ENCODE measurements at places on chromosomes 1 and 21.

- no peak for DNase-seq
Measured at GRCh38 chr21:15031790-15032357, 32.9 kb downstream of the NRIP1 start.

- no peak for DNase-seq
Measured at GRCh38 chr1:53766194-53766742, 27.3 kb upstream of the GLIS1 start.

GRCh38 chr1:1205769-1206375 is 520 bp downstream of the TNFRSF18 start:
- no peak for DNase-seq

GRCh38 chr1:76644139-76644538 is 223.1 kb upstream of the ST6GALNAC5 start:
- no peak for DNase-seq

DNA sequence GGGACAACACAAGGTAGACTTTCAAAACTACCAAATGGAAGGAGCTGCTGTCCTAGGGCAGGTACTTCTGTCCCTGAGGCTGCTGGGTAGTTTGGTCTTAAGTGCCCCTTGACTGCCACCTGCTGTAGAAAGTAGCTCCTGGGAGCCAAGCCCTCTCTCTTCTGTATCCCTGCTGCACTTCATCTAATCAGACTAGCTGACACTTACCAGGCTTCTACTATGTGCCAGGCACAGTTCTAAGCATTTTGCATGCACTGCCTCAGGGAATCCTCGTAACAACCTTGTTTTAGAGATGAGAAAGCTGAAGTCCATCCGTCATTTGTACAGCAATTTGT is 15.9 kb upstream of the SRSF4 start:
- DNase-seq, result no peak

DNA sequence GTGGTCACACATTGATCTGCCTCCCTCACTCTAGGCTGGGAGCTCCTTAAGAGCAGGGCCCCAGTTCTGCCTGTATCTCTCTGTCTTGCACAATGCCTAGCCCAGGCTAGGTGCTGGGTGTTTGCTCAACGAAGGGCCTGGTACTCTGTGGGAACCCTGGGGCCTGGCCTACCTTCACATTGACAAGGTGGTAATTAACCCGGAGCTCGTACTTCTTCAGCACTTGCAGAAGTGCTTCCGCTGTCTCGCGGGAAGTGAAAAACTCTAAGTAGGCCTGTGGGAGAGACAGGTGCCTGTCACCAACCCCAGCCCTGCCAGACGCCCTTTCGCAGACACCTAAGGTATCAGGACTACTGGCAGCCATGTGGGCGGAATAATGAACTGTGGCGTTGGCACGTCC is 13.7 kb downstream of the MTHFR start:
- no peak for DNase-seq

- no peak for DNase-seq
Measured at GRCh38 chr21:45486443-45487160, 55.6 kb downstream of the SLC19A1 start.

DNA sequence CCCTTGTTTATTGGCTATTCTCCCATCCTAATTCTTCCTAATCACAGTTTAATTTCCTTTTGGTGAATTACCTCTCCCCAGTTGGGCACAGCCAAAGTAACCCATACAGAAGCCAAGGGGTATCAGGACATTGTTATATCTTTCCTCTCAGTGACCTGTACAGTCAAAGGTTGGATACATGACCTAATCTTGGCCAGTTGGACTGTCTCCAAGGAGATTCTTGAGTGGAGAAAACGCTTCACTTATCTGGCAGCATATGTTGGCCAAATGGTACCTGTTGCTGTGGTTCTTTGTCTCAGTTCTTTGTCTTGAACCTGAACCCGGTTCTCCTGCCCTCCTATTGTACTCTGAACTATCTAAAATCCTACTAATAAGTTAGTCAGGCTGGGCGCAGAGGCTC is 15.3 kb upstream of the TBCE start:
- no peak for DNase-seq

- no peak for DNase-seq
Measured at GRCh38 chr1:82073659-82074058, 272.9 kb downstream of the ADGRL2 start.

DNA sequence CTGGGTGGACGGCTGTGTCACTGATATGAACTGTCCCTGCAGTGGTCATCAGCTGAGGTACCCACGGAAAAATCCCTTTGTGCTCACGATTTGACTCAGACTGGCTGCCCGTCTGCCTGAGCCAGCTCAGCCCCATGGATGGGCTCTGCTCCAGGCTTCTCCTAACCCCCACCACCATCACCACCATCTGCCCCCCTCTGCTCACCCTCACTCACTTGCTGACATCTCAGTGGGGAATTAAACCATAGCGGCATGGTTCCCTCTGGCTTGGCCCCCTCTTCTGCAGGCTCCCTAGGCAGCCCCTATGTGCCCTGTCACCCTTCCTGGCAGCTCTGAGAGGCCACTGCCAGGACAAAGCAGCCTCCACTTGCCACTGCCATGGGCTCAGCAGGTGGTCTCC is 17.3 kb downstream of the SLC6A9 start:
- no peak for DNase-seq

DNA sequence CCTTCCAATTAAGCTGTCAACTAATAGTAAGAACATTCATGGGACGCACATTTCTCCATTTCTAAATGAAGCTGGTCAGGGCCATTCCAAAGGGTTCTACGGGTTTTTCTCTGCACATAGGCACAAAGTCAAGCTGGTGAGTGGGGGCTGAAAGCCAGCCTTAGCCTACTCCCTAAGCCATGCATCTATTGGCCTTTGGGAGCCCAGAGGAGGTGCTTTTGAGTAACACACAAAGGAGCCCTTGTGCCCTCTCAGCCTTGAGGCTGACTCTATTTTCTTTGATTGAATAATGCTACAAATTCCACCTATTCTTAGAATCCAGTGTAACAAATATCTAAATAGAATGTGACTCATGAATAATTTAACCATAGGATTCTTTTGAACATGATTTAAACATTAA is 73.6 kb downstream of the RGS13 start:
- DNase-seq, result no peak

DNA sequence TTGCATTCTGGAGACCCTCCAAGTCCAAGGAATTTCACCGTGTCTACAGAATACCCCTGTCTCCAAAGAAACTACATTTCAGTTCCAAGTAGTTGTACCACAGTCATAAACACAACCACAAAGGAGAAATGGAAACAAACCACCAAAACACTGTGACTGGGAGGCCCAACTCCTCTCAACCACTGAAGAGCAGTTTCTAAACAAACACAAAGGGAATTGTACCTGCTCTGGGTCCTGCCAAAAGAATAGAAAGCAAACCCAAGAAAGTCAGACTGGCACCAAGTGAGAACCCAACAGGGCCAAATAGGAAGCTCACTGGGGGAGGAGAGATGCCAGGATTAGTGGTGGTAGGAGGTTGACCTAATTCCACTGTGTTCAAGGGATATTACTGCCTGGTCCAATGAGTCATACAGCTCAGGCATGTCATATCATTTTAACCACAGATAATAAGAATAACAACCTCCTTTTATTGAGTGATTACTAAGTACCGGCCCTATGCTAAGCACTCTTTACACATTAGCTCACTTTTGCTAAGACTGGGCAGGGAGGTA is 123.9 kb upstream of the PPP2R5A start:
- no peak for DNase-seq

DNA sequence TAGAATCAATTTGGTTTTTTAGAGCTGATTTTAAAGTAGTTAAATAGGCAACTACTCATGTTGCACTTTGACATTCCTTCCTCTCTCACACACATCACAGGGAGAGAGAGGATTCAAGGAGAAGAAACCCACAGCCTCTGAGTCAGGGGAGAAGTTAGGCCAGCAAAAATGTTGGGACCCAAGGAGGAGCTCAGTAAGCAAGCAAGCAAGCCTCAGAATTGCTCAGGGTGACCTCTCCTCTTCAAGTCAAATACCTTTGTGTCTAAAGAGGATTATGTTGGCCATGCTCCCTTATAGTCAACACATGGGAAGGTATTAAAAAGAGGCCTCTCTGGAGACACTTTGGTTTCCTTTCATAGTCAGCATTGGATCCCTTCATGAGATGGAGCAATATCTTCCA is 80.5 kb upstream of the WARS2 start:
- DNase-seq, result no peak

GRCh38 chr1:111987502-111987901 is 2.0 kb downstream of the KCND3 start:
- no peak for DNase-seq
